ENCODE measurements at places on chromosomes 2 and 18.

- DNase-seq = no peak
Observed at GRCh38 chr2:200728630-200729029, 83.1 kb upstream of the BZW1 start.

DNA sequence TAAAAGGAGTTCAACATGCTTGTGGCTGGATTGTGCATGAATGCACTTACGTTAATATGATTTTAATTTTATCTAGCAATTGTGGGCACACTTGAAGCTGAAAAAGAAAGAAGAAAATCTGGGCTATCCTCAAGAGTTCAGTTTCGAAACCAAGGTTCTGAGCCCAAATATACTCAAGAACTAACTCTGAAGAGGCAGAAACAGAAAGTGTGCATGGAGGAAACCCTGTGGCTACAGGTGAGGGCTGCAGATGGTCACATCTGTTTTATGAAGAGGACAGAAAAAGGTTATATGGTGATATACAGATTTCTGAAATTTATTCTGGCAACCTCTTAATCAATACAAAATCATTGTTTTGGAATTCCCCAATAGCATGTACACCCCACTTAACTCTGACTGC lies 57.3 kb downstream of the ITGA6 start:
- DNase-seq = no peak

GRCh38 chr2:225662101-225662500 lies 262.6 kb downstream of the NYAP2 start:
- DNase-seq = no peak

- no peak for DNase-seq
Observed at GRCh38 chr2:10012963-10013461, 30.3 kb upstream of the KLF11 start.

- peak; percentile 5 for DNase-seq
Observed at GRCh38 chr18:49949951-49950395, 136.6 kb upstream of the ACAA2 start.

- DNase-seq = no peak
Observed at GRCh38 chr2:29586919-29587318, 334.5 kb downstream of the ALK start.

GRCh38 chr2:66814916-66815315 lies 380.0 kb downstream of the MEIS1 start:
- DNase-seq = no peak

- peak; percentile 35 for DNase-seq
Observed at GRCh38 chr18:77622009-77622692, 372.5 kb downstream of the GALR1 start.

DNA sequence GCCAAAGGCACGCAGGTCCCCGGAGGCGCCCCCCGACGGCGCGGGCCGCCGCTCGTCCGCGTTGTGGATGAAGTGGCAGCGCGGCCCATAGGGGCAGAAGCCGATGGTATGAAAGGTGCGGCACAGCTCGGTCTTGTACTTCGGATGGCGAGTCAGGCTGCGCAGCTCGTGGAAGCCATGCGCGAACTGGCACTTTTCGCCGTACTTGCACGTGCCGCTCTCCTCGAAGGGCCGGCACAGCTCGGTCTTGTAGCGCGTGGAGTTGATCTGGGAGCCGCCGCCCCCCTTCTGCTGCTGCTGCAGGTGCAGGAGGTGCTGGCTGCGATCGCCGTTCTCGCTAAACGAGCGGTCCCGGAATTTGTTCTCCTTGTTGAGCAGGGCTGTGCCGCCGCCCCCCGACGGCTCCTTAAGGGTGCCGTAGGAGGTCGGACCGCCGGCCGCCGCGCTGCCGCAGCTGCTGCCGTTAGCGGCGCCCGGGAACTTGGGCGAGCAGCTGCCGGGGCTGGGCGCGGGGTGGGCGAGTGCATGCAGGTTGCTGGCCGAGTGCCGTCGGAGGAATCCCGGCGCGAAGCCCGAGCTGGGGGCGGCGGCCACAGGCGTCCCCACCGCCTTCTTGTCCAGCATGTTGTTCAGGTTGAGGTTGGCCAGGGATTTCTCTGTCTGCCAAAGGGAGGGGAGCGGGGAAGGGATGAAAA lies 1.2 kb downstream of the ZFP36L2 start:
- DNase-seq = peak; percentile 58

DNA sequence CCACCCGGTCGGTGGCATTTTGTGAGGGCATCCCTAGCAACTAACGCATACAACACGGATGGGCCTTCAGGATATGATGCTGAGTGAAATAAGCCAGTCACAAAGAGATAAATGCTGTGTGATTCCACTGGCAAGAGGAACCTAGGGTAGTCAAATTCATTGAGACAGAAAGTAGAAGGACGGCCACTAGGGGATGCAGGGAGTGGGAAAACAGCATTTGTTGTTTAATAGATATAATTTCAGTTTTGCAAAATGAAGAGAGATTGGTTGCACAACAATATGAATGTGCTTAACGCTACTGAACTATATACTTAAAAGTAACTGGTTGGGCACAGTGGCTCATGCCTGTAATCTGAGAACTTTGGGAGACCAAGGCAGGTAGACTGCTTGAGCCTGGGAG lies 112.9 kb downstream of the AFF3 start:
- no peak for DNase-seq

DNA sequence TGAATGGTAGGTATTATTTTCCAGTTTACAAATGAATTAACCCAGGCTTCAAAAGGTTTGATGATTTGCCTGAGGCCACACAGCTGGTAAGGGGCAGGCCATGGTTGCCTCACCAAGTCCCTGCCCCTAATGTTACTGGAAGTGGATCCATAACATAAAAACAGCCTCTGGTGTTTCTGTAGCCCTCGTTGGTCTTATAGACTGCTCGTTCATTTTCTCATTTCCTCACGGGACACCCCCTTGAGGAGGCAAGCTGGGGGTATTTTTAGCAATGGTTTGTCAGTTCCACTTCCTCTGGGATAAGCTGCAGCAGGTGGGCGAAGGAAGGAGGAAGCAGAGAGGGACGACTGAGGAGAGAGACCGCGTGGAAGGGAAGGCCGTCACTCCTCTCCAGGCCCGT lies 32.9 kb upstream of the NDUFV2 start:
- no peak for DNase-seq

GRCh38 chr18:37343542-37343851 lies 222.1 kb downstream of the CELF4 start:
- no peak for DNase-seq

DNA sequence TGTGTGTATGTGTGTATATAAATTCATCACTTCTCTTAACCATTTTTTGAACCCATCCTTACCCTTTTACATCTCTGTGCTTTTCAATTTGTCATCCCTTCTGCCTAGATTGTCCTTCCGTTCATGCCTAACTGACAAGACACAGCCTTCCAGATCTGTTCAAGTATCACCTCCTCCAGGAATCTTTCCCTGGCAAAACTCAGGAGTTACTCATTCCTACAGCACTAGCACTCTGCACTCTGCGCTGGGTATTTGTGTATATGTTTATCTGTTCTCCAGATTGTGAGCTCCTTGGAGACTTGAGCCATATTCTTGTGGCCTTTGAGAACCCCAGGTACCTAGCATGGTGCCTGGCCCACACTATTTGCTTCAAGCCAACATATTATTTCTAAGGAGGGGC lies 26.8 kb upstream of the ASXL2 start:
- DNase-seq = no peak

DNA sequence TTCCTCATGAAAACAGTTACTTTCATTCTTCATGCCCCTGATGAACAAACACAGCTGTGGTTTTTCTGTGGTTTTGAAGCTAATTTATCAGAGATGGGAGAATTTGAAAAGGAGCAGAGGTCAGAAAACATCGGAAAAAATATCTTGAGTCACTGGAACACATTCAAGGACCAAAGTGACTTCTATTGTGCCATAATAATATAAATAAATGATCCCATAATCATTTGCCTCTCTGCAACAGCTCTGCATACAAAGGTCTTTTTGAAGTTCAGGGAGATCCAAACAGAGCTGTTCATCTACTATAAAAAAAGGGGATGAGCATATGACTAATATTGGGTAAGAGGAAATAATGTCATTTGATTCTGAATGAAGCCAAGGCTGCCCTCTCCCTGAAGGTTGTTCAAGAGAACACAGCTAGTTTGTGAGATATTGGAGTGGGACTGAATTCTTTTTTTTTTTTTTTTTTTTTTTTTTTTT lies 201.3 kb upstream of the GALNT5 start:
- DNase-seq = no peak

- no peak for DNase-seq
Observed at GRCh38 chr2:28713577-28714298, 37.9 kb upstream of the PPP1CB start.

DNA sequence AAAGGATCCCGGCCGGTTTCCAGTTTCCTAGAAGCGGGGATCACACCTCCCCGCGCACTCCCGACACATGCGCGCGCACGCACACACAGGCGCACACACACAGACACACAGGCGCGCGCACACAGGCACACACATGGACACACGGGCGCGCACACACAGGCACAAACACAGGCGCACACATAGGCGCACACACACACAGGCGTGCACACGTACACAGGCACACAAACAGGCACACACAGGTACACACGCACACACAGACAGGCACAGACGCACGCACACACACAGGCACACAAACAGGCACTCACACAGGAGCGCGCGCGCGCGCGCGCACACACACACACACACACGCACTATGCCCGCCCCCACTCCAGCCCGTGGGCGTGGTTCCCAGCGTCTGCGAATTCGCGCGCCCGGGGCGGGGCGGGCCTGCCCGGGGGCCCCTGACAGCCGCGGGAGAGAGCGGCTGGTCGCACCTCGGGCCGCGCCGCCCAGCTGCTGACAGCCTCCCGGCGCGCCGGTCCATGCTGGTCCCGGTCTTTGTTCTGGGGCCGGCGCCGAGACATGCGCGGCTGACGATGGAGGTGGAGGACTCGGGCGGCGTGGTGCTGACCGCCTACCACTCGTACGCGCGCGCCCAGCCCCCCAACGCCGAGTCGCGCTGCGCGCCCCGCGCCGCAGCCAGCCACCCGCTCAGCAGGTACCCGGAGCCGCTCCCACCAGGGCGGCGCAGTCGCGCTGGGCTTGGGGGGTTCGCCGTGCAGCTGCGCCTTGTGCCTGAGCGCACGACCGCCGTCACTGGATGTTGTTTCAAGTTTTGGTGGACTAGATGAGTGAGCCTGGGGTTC lies at the start of gene ARHGAP28:
ARHGAP28 (plus strand) TSS at position 470 of the 845 bp plus-strand sequence; CDS start at position 576, 106 bp downstream.
- DNase-seq = no peak

DNA sequence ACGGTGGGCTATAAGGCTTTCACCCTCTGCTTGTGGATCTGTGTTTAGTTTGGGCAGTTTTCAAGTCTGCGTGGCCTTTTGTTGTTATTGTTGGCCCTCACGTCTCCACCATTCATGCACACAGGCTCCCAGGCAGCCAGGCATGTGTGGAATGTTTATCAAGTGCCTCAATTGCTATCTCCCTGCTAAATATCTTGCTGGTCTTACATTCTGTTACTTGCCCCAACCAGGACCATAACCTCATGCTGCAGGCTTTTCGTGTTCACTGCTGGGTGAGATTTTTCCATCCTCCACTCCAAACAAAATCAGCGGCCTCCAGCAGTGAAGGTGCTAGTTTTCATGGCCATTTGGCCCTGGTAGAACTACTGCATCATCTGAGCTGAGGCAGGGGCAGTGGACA lies 63.0 kb upstream of the DSC1 start:
- DNase-seq = no peak

DNA sequence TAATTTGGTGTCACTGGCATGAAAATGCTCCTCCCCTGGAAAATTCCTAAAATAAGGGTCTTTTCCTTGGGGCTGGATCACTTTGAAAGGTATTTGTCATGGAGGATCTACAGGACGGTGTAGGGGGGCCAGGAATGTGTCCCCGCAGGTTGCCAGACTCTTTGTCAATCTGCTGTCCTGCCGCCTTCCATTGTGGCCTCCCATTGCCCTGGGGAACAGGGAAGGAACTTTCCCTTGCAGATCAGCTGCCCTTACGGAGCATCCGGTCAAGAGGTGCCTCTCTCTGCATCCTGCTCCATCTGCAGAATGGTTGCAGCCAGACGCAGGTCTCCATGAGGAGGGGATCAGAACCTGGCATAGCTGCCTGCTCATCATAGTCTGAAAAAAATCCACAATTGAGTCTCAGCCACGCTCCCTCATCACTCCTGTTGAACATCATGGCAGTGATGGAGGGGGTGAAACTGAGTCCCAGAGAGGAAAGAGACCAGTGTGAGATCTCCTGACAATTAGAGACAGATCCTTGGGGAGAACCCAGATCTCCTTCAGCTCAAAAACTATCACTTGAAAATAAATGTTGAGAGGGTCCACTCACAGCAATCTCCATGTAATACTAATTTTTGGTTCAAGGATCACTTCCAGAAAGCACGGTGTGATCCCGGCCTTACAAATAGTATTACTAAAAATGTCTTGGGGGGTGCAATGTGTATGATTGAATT lies 244.8 kb downstream of the MYCN start:
- no peak for DNase-seq

DNA sequence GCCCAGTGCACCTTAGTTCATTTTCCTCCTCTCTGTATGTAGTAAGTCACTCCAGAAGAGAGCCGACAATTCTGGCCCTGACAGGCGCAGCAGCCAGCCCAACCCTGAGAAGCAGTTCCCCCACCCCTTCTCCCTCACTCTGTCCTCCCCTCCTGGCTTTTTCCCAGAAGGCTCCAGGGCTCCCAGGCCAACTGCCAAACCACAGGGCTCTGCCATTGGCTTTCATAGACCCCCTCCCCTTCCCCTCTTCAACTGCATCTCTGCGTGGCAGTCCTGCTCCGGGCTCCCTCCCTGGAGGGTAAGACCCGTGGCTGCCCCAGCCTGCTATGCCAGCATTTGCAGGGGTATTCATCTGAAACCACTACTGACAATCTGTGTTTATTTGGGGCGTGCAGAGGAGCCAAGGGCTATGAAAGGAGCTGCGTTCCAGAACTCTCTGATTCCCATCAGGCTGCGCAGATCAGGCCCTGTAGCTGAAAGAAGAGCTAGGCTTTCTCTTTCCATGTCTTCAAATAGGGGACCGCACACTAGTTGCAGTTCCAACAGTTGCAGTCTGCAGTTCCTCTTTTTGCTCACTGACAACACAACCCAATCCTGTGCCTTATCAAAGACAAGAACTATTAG lies 388.6 kb upstream of the TNP1 start:
- DNase-seq = no peak
